ENCODE measurements at places on chromosomes 6 and 20. TPM values are rescaled to one million over a fixed set of nuclear protein-coding genes. Genes with fewer than 3 reads are reported as not detected.

SYCP2 gene
- 5.0 TPM for polyA plus RNA-seq

DNA sequence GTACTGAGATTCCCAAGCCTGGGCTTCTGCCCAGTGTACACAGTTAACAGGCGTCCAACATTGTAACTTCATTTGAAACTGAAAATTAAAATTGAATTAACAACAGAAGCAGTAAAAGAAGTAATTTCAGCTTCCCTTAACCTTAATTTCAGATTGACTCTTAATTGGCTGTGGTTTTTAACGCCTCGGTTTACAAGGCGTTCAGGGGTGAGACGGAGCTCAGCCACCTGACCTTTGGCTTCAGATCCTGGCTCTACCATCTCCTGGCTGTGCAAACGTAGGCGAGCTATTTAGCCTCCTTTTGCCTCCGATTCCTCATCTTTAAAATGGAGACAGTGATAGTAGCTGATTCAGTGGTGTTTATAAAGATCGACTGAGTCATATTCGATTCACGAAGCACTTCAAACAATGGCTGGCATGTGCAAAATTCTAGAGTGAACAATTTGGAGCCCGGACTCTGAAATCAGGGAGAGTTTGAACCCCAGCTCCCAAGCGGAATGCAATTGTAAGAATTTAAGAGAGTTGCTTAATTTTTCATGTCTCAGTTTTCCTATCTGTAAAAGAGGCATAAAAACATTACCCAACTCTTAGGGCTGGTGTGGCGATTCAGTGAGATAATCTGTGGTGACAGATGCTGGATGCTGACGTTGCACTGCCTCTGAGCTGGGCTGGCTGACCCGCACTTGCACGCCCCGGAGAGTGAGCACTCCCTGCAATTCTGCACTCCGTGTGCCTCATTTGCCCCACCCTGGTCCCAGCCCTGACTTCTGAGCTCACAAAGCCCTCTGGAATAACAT lies 23.5 kb upstream of the OCSTAMP start:
- DNase-seq: no peak

GRCh38 chr20:40189621-40190020 lies 499.4 kb downstream of the MAFB start:
- no peak for DNase-seq

TTPAL gene
- 14.1 TPM for polyA plus RNA-seq

- DNase-seq: no peak
Observed at GRCh38 chr6:104638841-104639290, 220.9 kb downstream of the HACE1 start.

DNA sequence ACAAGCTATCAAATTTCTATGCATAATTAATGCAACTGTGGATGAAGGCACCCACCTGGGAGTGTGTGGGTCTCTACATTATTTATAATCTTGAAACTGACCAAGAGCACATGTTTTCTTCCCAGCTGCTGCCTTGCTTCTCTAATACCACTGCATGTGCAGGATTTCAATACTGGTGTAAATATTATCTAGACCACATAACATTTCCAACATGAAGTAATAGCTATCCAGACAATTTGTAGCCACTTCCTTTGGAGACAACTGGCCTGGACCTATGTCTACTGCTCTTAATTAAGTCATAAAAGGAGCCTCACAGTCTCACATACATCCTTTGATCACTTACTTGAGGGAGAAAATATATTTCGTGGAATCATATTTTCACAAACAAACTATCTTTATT lies 180.7 kb downstream of the HIVEP2 start:
- DNase-seq: no peak

CST4 gene
- not detected for polyA plus RNA-seq

GSTA2 gene
- polyA plus RNA-seq: not detected

DNA sequence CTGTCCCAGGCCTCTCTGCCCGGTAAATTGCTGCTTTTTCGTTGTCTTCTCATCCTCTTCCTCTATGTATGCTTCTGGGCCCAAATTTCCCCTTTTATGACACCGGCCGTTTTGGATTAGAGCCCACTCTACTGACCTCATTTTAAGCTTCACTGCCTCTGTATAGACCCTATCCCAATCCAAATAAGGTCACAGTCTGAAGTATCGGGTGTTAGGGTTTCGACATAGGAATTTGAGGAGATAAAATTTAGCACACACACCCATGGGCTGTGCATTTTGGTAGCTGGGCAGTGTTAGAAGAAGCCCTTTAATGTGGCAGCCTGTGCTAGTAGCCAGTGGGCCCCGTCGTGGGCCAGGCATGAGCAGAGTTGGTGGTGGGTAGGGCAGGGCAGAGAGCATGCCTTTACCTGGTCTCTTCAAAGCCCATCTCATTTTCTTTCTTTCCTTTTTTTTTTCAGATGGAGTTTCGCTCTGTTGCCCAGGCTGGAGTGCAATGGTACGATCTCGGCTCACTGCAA lies 27.9 kb upstream of the EZR start:
- DNase-seq: no peak

DNA sequence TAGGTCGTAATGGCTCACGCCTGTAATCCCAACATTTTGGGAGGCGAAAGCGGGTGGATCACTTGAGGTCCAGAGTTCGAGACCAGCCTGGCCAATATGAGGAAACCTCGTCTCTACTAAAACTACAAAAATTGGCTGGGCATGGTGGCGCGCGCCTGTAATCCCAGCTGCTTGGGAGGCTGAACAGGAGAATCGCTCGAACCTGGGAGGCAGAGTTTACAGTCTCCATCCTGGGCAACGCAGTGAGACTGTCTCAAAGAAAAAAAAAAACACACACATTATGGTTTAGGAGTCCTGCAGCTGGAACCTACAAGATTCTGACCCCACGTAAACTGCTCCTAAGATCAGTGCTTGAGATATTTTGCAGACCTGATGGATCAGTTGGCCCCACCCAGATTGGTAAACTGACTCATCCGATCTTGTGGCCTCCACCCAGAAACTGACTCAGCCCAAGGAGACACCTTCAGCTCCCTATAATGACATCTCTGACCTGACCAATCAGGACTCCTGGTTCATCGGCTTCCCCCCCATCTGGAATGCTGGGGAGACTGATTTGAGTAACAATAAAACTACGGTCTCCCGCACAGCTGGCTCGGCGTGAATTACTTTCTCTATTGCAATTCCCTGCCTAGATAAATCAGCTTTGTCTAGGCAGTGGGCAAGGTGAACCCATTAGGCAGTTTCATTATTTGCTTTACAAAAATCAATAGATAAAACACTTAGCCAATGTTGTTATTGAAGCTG lies 96.2 kb upstream of the BTN3A2 start:
- no peak for DNase-seq

HLA-DOB gene
- not detected for polyA plus RNA-seq

PNPLA1 gene
- 2.6 TPM for polyA plus RNA-seq

PPP1R11 gene
- polyA plus RNA-seq: 73.0 TPM

Data from right renal pelvis (tissue), 4 donors.